ENCODE measurements at places on chromosomes 3 and 15. TPM values are rescaled to one million over a fixed set of nuclear protein-coding genes. Genes with fewer than 3 reads are reported as not detected.

DNA sequence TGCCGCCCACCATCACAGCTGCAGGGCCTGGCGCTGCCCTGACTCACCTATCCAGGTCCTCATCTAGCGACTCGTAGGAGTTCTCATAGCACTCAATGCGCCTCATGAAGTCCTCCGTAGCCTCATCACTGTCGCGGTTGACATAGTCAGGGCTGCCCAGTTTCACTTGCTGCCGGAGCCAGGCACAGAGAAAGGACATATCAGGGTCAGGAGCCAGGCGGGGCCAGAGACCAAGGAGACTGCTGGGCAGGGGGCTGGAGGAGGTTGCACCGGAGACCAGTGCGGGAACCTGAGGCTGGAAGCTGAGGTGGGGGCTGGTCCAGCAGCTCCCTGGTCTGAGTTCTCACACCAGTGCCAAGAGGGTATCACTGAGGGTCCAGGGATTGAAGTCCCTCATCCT is 18.2 kb downstream of the PFKFB4 start:
- H3K4me3 ChIP-seq = no peak overlapping the region
- H3K36me3 ChIP-seq = peaks cover 40% of the 10 kb centered on the region
- H3K4me1 ChIP-seq = no peaks in the 10 kb centered on the region
- no peak for DNase-seq
- no peak overlapping the region for H3K27ac ChIP-seq
- H3K27me3 ChIP-seq = no peaks in the 10 kb centered on the region

- no peak for DNase-seq
- H3K4me3 ChIP-seq = no peak overlapping the region
- no peaks in the 10 kb centered on the region for H3K27me3 ChIP-seq
These were observed 817.5 kb upstream of the ALCAM start for GRCh38 chr3:104549099-104549714.

DNA sequence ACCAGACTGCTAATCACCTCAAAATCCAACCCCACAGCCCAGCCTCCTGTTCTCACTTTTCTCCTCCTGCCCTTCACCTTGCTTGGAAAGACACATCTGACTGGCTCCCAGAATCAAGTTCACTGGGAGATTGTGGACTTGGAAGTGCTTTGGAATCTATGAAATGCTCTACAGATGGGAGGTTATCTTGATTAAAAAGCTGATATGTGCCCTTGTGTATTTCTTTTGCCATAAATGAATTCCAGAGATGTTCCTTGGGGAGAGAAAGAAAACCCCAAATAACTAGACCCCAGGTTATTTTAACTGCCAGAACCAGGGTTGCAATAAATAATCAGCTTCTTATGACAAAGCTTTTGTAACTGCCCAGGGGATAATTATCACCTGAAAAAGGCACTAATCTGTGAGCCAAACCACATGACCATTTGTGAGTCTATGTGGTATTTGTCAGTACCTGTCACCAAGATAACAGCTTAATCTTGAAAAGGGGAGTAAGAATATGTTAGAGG is 21.7 kb upstream of the ARHGEF3 start:
- H3K27me3 ChIP-seq = no peaks in the 10 kb centered on the region
- no peaks in the 10 kb centered on the region for H3K36me3 ChIP-seq
- H3K4me1 ChIP-seq = peaks cover 52% of the 10 kb centered on the region
- no peak overlapping the region for H3K27ac ChIP-seq

DNA sequence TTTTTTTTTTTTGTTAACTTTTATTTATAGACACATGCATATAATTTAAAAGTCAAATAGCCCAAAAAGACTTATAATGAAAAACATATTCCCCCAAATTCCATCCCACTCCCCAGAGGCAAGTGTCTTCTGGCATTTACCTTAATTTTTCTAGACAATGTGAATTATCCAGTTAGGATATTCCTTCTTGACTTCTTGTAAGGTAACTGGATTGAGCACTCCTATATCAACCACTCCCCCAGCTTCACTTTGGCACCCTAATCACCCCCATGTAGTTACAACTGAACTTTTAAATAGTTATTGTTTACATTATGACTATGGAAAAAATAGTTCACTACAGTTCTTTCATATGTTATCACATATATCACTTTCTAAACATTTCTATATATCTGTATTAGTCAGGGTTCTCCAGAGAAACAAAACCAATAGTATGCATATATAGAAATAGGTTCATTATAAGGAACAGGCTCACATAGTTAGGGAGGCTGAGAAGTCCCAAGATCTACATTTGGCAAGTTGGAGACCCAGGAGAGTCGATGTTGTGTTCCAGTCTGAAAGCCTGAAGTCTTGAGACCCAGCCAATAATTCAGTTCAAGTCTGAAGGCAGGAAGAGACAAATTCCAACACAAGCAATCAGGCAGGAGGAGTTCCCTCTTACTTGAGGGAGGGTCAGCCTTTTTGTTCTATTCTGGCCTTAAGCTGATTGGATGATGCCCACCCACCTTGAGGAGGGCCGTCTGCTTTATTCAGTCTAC is 175.8 kb downstream of the THSD4 start:
- peaks cover 12% of the 10 kb centered on the region for H3K4me1 ChIP-seq
- no peak overlapping the region for H3K27ac ChIP-seq
- no peaks in the 10 kb centered on the region for H3K36me3 ChIP-seq
- DNase-seq = no peak

- no peaks in the 10 kb centered on the region for H3K27me3 ChIP-seq
- no peak for DNase-seq
- no peak overlapping the region for H3K4me3 ChIP-seq
- H3K4me1 ChIP-seq = peaks cover 22% of the 10 kb centered on the region
These were observed 110.8 kb downstream of the BBX start for GRCh38 chr3:107633327-107634098.

DNA sequence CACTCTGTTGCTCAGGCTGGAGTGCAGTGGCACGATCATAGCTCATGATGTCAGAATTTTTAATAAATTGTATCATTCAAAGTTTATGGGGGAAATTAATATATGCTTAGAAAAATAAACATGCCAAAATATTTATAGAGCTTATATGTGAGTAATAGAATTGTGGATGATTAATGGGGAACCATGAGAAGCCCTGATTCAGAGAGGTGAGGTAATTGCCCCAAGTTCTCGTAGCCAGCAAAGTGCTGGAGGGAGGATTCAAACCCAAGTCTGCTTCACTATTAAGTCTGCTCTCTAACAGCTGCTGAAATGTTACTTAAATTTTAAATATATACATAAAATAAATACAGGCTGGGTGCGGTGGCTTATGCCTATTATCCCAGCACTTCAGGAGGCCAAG is 26.2 kb upstream of the IGF2BP2 start:
- H3K36me3 ChIP-seq = no peaks in the 10 kb centered on the region
- H3K4me3 ChIP-seq = no peak overlapping the region
- H3K27me3 ChIP-seq = peaks cover 3% of the 10 kb centered on the region
- DNase-seq = no peak
- H3K27ac ChIP-seq = no peak overlapping the region

The C3orf18 gene
- 21.9 TPM for total RNA-seq

The TUBGCP4 gene
- 46.5 TPM for total RNA-seq

The HES1 gene
- 2.5 TPM for total RNA-seq

The TF gene
- total RNA-seq = 0.02 TPM

The RTP3 gene
- not detected for total RNA-seq

Measured in activated T-helper 1 cell treated with anti-CD3 and anti-CD28 coated beads, Interleukin-12 subunit alpha, Interleukin-12 subunit beta, Interleukin-2, Interleukin-4 antibody, amounts not matched to agents 30 ng/mL and 10 ng/mL and 1 ng/mL, durations not matched to agents 14 hours and 24 hours and 36 hours (primary cell).